NCI-H446 treated with DMSO at 0.1 percent for 48 hours (cell line): ENCODE measurements at places on chromosomes 11 and 22.

DNA sequence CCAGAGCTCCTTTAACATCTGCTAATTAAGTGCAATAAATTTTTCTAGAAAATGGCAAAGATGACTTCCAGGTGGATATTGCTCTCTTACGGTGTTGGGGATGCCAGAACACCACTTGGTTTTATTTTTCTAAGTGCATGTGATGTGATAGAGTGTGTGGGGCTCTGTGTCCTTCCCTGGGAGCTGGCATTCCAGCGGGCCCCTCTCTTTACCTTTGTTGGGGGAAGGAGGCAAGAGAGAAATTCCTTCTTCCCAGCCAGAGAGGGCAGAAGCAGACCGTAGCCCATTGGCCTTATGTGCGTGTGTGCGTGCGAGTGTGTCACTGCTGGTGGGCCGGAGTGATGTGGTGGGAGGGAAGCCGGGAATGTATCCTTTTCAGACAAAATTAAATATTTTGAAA, 17.2 kb downstream of the TEF start:
- DNase-seq = no peak

DNA sequence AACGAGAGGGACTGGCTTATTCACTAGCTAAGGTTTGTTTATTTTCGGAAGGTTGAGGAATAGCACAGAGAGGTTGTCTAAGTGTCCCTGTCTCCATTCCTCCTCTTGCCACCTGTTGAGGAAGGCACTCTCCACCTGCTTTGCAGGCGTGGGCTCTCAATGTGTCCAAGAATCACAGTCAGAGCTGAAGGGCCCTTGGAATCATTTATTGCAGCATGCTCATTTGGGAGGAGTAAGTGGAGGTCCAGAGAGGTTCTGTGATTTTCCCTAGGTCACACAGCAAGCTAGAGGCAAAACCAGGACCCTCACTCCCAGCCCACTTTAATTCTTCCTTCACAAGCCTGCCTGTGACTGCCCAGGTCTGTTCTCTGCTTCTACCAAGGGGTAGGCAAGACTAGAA, 21.3 kb downstream of the ZBTB16 start:
- DNase-seq = no peak

- DNase-seq = no peak
These were observed 55.2 kb downstream of the PANX1 start for GRCh38 chr11:94183886-94184264.

DNA sequence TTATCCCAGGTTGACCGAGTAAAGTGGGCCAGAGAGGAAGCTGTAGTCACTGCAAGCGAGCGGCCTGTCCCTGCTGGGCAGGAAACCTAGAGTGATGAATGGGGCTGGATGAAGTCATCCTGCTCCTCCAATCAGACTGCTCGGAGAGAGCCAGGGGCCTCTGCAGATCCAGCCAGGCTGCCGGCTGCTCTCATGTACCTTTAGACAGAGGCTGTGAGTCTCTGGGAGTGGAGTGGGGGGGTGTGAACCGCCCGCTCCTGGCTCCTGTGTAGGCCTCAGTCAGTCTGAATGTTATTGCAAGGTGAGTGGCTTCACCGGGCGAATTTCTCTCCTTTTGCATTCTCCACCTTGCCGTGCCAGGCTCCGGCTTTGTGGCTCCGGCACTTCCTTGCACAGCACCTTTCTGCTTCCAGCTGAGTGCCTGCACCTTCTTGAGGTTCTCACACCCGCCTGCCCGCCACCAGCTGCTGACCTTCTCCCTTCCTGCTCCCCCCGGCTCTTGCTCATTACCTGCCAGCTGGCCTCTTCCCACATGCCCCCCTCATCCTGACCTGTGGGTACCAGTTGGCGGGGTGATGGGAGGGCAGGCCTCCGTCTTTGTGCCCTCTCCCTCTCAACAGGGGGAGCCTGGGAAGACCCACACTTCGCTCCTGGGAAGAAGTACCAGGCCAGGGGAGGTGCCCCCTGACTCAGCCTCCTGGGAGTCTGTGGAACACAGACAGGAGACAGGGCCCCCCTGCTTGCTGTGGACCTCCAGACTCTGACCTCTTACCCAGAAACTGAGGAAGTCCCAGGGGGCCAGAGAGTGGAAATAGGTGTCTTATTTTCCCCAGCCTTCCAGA, 79.9 kb downstream of the GRAMD1B start:
- DNase-seq = peak; percentile 62

DNA sequence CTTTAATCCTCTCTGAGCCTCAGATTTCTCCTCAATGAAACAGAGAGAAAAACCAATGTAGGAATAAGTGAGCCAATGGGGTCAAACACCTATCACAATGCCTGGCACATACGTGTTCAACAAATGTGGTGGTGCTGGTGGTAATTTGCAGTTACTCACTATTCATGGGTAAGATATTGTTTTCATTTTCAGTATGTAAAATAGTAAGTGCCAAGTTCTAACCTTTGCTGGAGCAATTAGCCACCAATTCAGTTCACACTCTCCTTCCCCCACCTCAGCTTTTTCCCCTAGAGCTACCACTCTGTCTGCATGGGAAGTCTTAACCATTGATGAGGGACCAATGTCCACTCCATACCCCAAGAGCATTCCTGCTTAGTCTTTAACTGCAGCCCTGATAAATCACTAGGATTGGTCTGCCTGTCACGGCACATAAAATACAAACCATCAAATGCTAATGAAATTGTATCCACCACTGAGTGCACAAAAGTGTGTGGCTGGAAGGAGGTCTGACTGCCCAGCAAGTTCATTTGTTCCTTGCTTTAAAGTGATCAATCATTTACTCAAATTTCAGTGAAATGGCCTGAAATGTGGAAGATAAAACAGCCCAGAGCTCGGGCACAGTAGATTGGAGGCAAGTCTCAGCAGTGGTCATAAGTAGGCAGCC, 187.4 kb upstream of the API5 start:
- no peak for DNase-seq

- DNase-seq = no peak
These were observed 6.9 kb upstream of the MS4A14 start for GRCh38 chr11:60389279-60389910.
